ENCODE measurements at places on chromosomes 6 and 20.

DNA sequence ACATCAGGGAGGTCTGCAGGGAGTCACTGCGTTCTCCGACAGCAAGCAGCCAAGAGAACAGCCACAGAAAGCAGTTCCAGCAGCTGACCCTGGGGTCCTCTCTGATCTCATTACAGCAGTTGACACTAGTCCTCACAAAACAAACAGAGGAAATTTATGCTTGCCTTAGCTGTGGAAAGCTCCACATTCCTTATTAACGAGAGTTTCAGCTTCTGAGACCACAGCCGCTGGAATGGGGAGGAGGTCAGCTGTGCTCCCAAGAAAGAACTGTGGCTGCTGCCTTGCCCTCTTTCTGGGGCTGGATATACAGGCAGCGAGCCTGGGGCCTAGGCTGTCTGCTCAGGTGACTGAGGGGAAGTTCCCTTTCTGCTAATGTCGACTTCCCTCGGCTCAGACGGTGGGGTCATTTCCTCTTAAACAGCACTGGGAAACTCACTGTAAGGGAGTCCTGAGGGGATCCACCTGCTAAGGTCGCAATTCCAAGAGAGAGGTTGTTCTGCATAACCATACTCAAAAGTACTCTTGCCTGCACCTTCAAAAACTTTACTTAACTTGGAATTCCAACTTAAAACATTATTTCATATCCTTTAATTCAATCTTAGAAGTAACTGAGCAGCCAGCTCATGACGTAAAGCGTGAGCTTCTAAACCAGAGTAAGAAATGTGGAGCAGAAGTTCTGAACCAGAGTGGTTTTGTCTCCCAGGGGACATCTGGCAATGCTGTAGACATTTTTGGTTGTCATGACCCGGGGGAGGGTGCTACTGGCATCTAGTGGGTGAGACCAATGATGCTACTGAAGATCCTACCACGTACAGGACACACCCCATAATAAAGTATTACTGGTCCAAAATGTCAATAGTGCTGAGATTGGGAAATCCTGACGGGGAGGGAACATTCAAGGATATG, 80.3 kb downstream of the BACH2 start:
- no peak for DNase-seq

DNA sequence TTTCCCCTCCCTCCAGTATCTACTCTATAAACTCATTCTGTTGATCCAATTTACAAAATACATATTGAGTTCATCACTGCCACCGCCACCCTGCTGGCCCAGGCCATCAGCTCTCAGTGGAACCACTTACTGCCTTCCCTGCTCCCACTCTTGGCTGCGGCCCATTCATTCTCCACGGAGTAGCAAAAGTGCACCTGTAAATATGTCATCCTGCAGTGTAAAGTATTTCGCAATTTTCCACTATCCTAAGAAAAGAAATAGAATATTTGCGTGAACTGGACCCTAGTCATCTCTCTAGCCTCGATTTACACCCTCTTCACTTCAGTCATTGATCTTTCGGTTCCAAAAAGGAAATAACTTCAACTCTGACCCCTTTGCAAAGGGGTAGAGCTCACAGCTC, 258.3 kb upstream of the TFAP2D start:
- no peak for DNase-seq

DNA sequence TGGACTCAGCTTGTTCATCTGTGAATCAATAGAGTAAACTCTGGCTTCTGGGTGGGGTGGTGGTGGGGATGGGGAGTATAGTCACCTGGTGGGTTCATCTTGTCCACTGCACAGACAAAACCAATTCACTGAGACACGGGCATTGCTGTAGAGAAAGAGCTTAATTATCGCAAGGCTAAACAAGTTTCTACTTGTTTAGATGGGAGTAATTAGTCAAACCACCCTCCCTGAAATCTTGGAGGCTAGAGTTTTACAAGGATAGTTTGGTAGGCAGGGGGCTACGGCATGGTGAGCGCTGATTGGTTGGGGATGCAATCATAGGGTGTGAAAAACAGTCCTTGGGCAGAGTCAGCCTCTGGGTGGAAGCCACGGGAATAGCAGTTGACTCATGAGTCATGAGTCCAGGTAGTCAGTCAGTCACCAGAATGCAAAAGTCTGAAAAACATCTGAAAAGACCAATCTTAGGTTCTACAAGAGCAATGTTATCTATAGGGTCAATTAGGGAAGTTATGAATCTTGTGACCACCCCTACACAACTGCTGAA, 77.8 kb downstream of the STMND1 start:
- DNase-seq, result no peak

DNA sequence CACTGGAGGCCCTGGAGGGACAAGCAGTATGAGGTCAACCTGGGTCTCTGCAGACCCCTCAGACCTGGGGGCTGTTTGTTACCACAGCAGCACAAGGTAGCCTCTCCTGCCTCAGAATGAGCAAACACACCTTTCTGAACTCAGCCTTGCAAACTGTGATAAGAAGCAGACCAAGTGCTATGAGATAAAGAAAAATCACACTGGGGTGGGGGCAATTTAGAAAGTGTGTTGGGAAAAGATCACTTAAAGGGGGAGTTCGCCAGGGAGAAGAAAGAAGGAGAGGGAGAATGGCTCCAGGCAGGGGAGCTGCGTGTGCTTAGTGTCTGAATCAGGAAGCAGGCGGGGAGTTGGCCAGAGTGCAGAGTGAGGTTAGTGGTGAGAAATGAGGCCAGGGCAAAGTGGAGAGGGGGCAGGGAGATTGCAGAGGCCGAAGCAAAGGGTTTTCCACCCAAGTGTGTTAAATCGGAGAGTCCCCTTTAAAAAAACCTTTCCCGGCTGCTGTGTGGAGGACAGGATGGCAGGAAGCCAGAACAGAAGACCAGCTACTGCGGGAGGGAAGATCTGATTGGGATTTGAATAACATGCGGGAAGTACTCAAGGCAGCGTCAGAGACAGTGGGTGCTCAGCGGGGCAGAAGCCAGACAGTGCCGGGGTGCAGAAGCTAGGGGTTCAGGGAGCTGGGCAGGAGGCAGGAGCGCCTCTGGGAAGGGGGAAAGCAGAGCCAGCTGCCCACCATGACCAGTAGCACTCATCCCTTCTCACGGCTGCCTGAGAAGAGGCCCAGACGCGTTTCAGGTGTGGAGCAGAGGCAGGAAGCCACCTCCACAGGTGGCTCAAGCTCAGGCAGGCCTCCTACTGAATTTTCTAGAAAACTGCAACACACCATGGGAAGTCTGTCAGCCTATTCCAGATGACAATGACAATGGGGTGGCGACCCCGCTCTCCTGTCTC, 9.0 kb downstream of the ADA start:
- no peak for DNase-seq

- no peak for DNase-seq
These were observed 44.4 kb downstream of the MDN1 start for GRCh38 chr6:89775150-89775549.

- DNase-seq, result no peak
These were observed 130.5 kb downstream of the HFE start for GRCh38 chr6:26217714-26218075.

GRCh38 chr6:51753635-51754034, 333.8 kb downstream of the PKHD1 start:
- no peak for DNase-seq

- no peak for DNase-seq
These were observed 159.5 kb upstream of the OLIG3 start for GRCh38 chr6:137653706-137654059.

Measured in stimulated activated CD8-positive, alpha-beta memory T cell treated with anti-CD3 and anti-CD28 coated beads, Interleukin-7, amount 100 ng/mL, for 24 hours (primary cell).